ENCODE measurements at places on chromosomes 6 and 20.

- no peak for DNase-seq
Measured at GRCh38 chr6:133816171-133816570, 72.7 kb upstream of the TCF21 start.

DNA sequence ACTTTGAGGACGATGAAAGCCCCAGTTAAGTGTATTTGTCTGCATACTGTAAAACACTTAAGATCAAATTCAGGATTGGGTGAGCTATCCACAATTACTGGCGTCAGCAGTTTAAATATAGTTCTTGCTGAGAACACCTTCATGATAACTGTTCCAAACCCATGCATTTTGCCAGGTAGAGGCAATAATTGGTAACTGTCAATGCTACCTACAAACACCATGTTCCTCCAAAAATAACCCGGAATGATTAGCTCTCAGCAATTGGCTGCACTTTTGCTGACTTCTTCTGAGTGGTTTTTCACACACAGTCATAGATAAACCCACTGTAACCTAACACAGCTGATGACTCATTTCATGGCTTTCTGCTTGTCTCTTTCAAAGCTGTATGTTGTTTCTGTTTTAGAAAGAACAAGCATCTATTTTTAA, 1358.6 kb upstream of the GJE1 start:
- DNase-seq: no peak

DNA sequence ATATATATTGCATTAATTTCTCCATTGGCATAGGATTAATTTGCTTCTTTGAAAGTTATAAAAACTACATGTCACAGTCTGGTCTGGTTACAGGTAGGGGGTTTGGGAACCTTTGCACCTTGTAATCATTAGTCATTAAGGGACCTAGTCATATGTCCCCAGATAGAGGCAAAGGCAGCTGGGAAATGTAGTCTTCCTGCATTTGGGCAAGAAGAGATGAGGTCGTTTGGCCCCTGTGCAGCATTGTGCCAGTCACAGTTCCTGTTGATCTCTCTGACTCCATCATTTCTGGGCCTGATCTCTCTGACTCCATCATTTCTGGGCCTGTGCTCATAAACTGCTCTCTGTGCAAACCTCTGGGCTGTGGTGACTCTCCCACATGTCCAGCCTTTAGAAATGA, 73.2 kb downstream of the BCKDHB start:
- DNase-seq: no peak

DNA sequence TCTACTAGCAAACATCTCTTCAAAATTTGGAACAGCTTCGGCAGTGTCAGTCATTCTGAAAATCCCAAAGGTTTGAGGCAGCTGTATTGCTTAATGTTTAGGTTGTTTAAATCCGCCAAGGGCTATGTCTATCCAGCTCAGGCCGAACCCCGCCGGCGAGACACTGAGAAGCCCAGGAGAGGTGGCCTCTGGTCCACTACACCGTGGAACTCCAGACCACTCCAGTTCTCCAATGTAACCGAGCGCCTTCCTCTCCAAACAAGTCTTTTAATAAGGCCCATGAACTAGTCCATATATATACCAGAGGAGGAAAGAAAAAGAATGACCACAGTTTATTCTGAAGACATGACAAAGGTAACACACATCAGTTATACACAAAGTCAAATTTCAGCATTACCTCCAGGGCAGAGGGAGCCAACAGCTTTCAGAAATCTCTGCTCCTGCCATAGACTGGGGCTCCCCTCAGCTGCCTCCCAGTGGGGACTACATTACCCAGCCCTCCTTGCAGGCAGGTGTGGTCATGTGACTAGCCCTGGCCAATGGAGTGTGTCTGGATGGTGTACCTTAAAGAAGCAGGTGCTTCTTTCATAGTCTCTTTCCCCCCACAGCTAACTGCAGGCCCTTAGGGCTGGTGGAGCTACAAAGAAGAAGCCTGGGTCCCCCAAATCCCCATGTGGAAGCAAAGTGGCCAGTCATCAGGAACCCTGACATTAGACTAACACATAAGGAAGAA, at the start of gene RAMACL:
Gene RAMACL, minus strand, starts transcription at position 255 of the 733 bp plus-strand sequence. Its CDS starts 201 bp downstream, at position 54.
- DNase-seq: peak; percentile 62

DNA sequence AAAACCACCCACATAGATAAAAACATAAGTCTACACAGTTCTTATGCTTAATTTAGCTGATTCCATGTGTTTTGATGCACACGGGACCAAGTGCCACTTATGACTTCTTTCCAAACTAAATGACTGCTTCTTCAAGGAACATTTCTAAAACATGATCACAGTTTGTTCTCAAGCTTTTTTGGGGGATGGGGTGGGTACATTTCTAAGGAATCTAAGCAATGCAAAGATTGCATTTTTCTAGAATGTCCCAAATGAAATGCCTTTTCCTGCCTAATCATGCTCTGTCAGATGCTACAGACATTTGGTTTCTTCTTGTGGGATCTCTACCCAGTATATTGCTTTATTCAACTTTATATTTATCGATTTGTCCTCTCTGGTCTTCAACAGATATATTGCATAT, 496.8 kb upstream of the JAG1 start:
- DNase-seq: no peak

DNA sequence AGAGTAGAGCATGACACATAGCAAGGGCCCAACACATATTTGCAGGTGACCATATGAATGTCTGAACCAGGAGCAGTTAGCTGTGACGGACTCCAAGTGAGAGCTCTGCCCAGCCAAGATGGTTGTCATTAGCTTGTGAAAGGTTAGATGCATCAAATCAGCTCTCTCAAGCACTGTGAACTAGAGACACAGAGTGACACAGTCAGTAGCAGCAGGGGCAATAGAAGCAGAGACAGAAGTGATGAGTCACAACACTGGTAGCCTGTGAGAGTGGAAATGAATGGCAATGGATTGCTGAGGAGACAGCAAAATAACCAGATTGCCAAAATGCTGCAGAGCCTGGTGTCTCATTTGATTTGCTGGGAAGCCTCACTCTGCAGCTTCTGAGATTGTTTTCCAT, 558.9 kb downstream of the PKHD1 start:
- no peak for DNase-seq

- DNase-seq: no peak
Measured at GRCh38 chr6:42740725-42741124, 5.2 kb downstream of the TBCC start.

- DNase-seq: no peak
Measured at GRCh38 chr20:14446446-14446845, 109.0 kb upstream of the FLRT3 start.

DNA sequence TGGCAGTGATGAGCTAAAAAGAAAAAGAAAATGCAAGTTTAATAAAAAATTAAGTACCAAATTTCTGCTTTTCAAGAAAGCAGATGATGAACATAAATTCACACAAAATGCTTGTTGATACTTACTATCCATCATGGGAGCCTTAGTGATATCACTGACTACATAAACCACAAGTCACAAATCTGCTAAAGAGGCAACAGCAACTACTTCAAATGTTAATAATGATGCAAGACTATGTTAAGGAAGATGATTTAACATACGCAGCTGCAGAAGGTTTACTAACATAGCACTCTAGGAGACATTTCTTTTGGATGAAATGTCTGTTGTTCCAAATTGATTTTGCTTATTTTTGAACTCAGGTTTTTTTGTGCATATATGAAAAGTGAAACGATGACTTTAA, 18.6 kb downstream of the FYN start:
- no peak for DNase-seq

DNA sequence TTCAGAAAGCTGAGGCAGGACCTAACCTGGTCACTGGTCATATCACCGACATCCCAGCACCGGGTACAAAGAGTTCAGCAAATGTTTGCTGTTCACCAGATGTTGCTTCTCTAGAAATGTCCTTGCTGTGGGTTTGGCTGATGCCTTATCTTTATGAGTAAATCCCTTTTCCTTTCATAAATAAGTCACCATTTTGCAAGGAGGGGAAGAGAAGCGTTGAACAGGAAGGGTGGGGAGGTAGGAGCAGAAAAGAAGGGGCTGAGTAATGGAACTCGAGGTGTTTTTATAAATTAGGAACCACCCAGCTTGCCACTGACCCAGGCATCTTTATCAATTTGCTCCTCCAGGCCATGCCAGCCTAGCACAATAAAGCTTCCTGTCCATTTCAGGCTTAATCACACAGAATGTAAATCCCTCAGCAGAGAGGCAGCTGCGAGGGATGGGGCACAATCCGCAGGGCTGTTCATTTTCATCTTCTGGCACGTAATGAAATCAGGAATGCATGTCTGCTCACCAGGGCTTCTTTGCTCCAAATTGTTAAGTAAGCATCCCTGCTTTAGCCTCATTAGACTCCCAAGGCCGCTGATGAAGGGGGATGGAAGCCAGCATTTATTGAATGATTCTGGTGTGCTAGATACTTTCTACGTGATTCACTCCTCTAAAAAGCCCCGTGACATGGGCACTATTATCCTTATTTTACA, 371.9 kb upstream of the CHD6 start:
- peak; percentile 29 for DNase-seq

- no peak for DNase-seq
Measured at GRCh38 chr6:47964969-47965368, 146.0 kb downstream of the PTCHD4 start.

DNA sequence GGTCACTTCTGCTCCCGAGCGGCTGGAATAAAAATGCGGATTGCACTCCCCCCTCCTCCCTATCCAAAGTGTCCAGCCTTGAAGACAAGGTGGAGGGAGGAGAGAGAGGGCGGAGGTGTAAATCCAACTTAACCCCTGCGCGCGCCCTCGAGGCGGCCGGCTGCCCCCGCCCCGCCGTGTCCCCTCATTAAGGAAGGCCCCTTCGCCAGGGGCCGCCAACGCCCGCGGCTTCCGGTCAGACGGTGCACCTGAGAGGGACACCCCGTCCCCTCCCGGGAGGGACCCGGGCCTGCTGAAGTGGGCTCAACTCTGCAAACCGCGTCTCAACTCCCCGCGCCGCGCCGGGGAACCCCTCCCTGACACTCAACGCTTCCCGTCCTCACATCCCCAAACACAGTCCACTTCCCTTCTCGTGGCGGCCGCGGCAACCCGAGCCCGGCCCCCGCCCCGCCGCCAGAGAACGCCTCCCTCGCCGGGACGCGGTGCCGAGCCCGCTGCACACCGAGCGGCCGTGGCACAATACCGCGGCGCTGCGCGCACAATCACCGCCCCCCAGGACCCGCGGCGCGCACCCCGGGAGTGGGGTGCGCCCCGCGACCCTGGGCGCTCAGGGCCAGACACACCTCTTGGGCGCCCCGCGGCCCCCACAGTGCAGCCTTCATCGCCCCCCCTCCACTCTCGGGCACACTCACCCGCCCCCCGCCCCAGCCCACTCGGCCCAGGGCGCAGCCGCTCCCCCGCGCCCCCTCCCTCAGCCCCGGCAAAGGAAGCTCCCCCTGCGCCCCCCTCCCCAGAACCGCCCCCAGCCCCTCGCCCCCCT, 102.5 kb downstream of the NOL4L start:
- DNase-seq: peak; percentile 61

- DNase-seq: no peak
Measured at GRCh38 chr20:57049296-57049695, 217.1 kb downstream of the BMP7 start.

DNA sequence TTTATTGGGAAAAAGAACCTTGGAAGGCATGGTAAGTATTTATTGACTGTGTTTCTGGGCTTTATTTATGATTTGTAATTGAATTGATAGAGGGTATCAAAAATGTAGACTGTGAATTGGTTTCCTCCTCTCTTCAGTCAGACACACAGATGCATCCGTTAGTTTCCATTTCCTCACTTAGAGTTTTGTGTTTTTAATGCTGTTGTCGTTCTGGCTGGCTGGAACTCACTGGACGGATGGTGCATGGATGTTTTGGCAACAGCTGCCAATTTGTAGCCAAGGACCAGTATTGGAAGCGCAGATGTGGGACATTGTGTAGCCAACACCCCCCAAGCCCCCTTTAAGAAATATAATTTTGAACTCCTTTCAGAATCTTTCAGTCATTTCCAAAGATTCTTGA, 134.5 kb downstream of the JARID2 start:
- no peak for DNase-seq

GRCh38 chr6:135008072-135008940, 46.3 kb downstream of the HBS1L start:
- no peak for DNase-seq

GRCh38 chr6:12339808-12340487, 49.8 kb downstream of the EDN1 start:
- DNase-seq: peak; percentile 92

DNA sequence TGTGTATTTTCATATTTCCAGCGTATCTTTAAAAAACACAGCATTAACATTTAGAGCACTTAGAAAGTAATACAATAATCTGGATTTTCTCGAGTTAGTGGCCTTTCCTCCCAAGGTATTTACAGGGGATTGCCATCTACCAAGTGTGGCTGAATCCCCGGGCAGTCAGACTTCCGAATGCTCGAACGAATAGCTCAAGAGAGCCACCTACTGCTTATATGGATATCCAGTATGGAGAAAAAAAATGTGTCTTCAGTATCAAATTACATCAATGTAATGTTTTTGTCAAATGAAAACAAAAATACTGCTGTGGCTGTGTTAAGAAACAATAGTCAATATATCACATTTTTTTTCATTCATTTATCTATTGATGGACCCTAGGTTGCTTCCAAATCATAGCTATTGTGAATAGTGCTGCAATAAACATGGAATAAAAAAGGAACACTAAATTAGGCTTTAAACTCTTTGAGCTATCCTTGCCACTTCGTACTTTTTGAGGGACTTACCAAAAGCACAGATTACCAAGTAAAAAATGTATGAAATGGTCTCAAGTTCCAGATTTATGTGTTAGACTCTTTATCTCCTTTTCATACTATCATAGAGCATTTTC, 654.5 kb upstream of the PTCHD4 start:
- peak; percentile 86 for DNase-seq

GRCh38 chr6:134081506-134081905, 29.1 kb upstream of the SLC2A12 start:
- no peak for DNase-seq

- DNase-seq: no peak
Measured at GRCh38 chr6:155943635-155944034, 488.0 kb upstream of the NOX3 start.

DNA sequence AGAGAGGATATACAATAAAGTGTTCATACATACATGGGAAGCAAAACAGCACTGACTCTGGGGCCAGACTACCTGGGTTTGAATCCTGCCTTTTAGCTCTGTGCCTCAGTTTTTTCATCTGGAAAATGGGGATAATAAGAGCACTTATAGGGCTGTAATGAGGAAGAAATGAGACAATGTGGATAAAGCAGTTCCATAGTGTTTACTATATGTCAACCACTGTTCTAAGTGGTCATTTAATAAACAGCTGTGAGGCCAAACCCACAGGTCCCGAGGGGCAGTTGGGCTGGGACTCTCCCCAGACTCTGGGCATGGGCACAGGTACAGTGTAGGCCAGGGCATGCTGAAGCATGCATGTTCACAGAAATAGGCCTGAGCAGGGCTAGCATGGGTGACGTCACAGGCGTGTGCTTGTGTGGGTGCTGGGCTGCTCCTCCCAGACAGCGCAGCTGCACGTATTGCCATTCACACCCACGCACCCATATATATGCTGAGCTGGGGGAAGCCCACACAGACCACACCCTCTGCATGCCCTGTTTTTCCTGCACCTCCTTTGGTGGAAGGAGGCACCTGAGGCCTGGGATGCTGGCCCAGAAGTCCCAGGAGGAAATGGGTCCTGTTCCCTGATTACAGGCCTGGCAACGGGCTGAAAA, 3.5 kb upstream of the PLCG1 start:
- no peak for DNase-seq

Data from WERI-Rb-1 (cell line).